Stimulated activated CD8-positive, alpha-beta memory T cell treated with anti-CD3 and anti-CD28 coated beads, Interleukin-4, amount 100 ng/mL, for 1 hour (primary cell): ENCODE measurements at places on chromosomes 12 and 14.

DNA sequence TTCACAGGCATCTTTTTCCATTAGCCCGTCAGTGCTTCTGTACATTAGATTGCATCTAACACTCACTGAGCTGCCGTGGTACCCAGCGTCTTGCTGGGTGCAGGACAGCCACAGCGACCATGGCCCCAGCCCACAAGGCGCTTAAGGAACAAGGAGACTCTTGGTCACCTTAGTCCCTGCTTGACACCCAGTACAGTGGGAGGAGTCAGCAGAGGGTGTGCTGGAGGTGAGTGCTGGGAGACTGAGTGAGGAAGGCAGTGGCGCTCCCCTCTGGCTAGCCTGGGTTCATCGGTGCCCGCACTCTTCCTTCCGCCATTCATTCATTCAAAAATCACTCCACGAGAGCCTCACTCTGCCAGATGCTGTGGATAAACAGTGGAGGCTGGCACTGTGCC, 21.8 kb downstream of the FBLN5 start:
- no peak for DNase-seq

DNA sequence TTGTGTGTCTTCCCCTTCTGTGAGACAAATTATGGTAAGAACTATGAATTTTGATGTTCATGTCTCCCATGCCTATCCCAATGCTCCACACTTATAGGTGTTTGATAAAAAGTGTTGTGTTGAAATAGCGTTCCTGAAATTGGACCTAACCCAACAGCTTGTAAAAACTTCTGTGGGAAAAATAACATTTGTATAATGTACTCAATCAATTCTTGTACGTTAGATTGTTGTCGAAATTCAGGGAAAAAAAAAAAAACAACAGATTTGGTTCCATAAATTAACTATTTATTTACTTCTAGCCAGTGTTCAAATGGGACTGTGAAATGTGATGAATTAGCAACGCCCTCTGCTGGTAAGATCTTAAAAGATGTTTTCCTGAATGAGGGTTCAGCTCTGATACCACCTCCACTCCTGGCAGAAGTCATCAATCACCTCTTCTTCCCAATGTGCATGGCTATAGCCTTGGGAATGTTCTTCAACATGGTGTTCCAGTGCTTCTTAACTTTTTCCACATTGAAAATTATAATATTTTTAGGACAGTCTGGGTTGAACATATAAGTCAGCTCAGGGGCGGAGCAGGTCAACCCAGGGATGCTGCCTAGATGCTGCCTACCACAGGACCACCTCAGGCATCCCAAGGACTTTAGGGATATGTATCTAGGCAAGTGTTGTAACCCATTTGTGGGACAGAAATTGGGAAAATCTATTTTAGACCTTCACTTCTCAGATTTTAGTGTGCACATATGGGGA, 170.6 kb downstream of the OTOGL start:
- no peak for DNase-seq

DNA sequence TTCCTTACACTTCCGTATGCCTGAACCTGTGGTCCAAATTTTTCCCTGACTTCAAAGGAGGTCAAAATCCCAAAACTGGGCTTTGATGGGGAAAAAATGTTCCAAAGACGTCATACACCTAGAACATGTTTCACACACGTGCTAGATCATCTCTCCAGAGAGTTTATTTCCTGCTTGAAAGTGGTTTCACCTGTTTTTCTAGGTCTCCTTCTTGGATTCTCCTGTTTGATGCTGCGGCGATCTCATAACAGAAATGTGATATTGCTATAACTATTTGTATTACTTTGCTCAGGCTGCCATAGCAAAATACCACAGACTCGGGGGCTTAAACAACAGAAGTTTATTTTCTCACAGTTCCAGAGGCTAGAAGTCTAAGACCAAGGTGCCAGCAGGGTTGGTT, 19.7 kb upstream of the TMCC3 start:
- DNase-seq, result no peak

DNA sequence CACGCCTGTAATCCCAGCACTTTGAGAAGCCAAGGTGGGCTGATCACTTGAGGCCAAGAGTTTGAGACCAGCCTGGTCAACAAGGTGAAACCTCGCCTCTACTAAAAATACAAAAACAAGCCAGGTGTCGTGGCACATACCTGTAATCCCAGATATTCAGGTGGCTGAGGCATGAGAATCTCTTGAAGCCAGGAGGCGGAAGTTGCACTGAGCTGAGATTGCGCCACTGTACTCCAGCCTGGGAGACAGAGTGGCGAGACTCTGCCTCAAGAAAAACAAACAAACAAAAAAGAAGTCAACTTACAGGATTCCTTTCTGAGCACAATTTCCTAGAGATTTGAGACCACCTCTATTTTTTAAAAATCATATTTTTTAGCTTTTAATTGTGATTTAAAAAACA, 45.3 kb downstream of the DGLUCY start:
- no peak for DNase-seq

GRCh38 chr12:130621696-130622298, 94.3 kb downstream of the RIMBP2 start:
- DNase-seq, result no peak

- no peak for DNase-seq
These were observed 35.9 kb downstream of the BBS10 start for GRCh38 chr12:76312315-76312714.

DNA sequence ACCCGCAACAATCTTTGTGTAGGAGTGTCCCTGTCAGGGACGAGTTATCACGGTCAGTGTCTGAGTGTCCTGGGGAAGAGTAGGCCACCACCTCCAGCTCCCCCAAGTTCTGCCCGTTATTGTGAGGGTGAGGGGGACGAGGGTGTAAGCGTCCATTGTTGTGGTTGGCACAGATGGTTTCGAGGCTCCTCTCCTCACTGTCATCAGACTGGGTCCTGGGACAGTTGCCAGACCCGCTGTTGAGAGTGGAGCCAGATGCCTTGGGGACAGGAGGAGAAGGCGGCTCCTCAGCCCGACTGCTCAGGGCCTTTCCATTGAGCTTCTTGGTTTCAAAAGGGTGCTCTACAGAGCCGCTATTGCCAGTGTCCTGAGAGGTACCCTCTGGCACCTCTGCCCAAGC, 74.9 kb upstream of the ACTN1 start:
- no peak for DNase-seq
